ENCODE measurements at places on chromosomes 11 and 22. TPM values are rescaled to one million over a fixed set of nuclear protein-coding genes. Genes with fewer than 3 reads are reported as not detected.

OR52M1 gene
- not detected for total RNA-seq

DNA sequence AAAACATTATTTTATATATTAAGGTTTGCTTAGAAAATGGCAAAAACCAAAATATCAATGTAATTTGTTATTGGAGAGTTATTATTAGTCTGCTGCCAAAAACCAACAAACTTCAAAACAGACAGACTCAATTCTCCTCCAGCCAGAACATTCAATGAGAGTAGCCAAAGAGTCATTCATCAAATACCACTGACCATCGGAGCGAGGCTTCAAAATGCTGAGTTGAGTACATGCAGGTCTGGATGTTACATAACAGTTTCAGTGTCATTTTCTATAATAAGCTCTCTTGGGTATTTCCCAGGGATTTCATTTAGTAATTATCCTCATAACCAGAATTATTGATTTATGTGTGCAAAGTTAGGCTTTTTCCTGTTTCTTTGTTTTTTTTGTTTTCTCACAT is 42.6 kb downstream of the CHST1 start:
- no peak for DNase-seq

- no peak for DNase-seq
Measured at GRCh38 chr11:115539844-115540243, 35.6 kb upstream of the CADM1 start.

PEX26 gene
- 22.4 TPM for total RNA-seq
